T-helper 1 cell (primary cell): ENCODE measurements at places on chromosomes 1 and 21.

DNA sequence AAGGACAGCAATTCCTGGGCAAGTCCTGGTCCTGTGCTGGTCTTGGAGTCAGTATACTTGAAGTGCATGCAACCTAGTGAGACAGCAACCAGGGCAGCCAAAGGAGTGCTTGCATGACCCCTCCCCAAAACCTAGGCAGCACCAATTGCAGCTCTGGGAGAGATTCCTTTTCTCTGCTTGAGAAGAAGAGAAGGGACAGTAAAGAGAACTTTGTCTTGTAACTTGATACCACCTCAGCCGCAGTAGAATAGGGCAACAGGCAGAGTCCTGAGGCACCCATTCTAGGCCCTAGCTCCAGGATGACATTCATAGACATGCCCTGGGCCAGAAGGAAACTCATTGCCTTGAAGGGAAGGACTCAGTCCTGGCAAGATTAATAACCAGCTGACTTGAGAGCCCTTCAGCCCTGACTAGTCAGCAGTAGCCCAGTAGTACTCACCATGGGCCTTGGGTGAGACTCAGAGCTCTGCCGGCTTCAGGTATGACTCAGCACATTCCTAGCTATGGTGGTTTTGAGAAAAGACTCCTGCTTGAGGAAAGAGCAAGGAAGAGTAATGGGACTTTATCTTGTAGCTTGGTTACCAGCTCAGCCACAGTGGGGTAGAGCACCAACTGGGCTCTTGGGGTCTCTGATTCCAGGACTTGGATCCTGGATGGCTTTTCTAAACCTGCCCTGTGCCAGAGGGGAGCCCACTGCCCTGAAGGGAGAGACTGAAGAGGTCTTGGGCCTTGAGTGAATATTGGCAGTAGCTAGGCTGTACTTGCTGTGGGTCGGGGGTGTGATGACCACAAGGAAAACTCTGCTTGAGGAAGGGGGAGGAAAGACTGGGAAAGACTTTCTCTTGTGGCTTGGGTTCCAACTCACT, 51.7 kb upstream of the ACADM start:
- no peak for DNase-seq

- no peak for DNase-seq
Observed at GRCh38 chr21:38188037-38188436, 68.8 kb upstream of the KCNJ15 start.

GRCh38 chr1:117366177-117367045, 838 bp upstream of the MAN1A2 start:
- peak; percentile 84 for DNase-seq

GRCh38 chr21:33751120-33751519, 108.8 kb downstream of the ITSN1 start:
- DNase-seq, result no peak

GRCh38 chr1:18693256-18694098, 62.8 kb downstream of the PAX7 start:
- DNase-seq, result no peak

- no peak for DNase-seq
Observed at GRCh38 chr1:218347723-218348627, 2.8 kb downstream of the TGFB2 start.

GRCh38 chr1:209721323-209721722, 16.7 kb downstream of the HSD11B1 start:
- DNase-seq, result no peak

DNA sequence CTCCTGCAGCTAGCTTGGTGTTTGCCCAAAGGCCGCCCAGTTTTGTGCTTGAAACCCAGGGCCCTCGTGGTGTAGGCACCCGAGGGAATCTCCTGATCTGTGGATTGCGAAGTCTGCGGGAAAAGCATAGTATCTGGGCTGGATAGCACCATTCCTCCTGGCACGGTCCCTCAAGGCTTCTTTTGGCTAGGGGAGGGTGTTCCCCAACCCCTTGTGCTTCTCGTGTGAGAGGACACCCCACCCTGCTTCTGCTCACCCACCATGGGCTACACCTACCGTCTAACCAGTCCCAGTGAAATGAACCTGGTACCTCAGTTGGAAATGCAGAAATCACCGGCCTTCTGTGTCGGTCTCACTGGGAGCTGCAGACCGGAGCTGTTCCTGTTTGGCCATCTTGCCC, 403.5 kb downstream of the USP25 start:
- DNase-seq, result no peak

DNA sequence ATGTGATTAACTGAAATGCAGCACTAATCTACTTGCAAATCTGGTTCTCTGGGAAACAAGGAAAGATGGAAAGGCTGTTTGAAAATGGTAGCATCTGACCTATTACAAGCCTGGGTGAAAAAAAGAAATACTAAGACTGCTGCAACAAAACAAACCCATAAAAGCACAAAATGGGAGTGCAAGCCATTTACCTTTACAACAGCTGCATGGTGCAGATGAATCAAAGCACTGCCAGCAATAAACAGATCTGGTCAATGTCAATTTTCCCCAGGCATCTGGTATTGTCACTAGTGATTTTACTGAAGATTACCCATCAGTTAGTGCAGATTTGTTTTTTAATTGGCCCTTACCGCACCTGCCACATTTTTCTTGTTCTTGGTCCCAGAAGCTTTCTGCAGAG, 1341.7 kb downstream of the PLA2G4A start:
- DNase-seq, result no peak

DNA sequence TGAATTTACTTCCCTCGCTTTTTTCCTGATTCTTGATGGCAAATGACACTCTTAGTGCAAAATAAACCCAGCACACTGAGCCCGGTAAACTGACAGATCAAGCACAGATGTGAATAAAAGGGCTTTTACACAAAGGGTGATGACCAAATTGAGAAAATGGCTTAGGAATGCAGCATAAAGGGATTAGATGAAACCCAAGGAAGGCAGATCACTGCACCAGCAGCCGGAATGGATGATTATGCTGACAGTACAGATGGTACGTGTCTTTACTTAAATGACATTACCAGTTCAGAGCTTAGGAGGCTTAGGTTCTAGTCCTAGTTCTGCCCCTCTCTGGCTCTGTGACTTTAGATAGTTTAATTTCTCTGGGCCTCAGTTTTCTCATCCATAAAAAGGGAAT, 12.0 kb downstream of the PKP1 start:
- no peak for DNase-seq

GRCh38 chr1:225695578-225696337, 42.8 kb upstream of the ENAH start:
- DNase-seq, result no peak

DNA sequence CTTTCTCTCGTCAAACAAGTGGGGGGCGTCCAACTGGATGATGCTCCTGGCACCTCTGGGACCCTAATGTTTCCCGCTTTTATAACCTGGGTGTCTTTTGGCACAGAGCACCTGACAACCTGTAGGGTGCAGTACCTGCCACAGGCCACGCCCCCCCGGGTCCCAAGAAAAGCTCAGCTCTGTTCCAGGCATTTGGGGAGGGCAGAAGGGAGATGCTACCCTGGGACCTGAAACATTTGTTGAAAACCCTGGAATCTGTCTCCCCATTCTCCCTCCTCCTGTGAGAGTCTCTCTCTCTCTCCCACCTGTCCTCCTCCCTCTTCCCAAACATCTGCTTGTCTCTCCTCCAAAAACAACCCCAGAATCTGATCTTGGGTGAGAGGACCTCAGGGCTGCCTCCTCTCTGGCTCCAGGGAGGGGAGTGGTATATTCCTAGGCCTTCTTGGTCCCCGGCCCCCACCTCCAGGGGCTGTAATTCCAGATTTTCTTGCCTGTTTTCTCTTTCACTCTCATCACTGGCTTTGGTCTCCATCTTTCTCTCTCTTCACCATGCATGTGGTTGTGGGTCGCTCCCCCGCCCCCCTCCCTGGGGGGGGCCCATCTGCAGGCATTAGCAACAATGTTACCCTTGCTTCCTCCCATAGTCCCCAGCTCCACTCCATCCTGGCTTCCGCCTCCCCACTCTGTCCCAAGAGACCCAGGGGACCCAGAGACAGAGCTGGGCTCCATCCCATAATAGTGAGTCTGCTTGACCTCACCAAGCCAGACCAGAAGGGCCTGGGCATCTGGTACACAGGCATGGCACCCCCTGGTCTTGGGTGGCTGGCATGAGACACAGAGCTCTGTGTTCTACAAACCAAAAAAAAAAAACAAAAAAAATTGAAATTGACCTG, 4.1 kb downstream of the AHDC1 start:
- no peak for DNase-seq

GRCh38 chr1:17949511-17949910, 158.1 kb upstream of the IGSF21 start:
- DNase-seq, result no peak

- DNase-seq, result no peak
Observed at GRCh38 chr21:33078907-33079582, 9.1 kb downstream of the OLIG1 start.

GRCh38 chr1:14759843-14760242, 161.4 kb downstream of the KAZN start:
- DNase-seq, result no peak

- no peak for DNase-seq
Observed at GRCh38 chr21:42478504-42478903, 17.5 kb downstream of the RSPH1 start.

DNA sequence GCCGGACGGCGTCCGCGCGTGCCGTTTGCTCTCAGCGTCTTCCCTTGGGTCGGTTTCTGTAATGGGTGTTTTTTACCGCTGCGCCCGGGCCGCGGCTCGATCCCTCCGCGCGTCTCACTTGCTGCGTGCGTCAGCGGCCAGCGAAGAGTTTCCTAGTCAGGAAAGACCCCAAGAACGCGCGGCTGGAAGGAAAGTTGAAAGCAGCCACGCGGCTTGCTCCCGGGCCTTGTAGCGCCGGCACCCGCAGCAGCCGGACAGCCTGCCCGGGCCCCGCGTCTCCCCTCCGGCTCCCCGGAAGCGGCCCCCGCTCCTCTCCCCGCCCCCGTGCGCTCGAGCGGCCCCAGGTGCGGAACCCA, 159.8 kb downstream of the RUNX1 start:
- peak; percentile 38 for DNase-seq

DNA sequence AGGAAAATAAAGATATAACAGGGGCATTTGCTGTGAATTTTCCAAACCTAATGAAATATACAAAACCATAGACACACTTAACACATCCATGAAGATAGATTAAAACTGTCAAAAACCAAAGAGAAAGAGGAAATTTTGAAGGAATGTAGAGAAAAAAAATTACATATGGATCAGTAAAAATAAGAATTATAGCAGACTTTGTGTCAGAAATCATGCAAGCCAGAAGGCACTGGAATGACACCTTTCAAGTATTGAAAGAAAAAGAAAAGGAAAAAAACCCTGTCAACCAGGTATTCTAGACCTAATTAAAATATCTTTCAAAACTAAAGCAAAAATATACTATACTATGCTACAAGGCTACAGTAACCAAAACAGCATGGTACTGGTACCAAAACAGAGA, 125.8 kb upstream of the PALMD start:
- no peak for DNase-seq

DNA sequence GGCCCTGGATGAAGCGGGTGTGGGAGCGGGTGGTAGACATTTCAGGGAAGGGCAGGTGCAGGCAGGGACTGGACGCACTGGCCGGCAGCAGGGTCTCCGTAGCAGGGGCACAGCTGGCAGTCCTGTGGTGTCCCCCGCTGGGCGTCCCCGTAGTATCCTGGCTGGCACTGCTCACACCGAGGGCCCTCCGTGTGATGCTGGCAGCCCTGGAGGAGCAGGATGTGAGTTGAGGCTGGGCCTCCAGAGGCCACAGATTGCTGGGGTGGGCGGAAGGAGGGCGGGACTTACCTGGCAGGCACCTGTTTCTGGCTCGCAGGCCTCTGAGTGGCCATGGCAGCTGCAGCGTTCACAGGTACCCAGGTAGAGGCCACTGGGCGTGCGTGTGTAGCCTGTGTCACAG, 62.3 kb downstream of the LDLRAD2 start:
- DNase-seq, result no peak

DNA sequence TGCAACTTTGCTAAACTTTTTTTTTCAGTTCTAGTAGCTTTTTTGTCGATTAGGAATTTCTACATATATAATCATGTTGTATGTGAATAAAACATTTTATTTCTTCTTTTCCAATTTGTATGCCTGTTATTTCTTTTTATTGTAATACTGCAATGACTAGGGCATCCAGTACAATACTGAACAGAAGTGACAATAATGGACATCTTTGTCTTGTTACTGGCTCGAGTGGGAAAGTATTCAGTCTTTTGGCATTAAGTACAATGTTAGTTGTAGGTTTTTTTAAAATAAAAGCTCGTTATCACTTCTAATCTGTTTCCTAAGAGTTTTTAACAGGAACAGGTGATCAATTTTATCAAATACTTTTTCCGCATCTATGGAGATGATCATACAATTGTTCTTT, 9.8 kb downstream of the STPG1 start:
- no peak for DNase-seq

DNA sequence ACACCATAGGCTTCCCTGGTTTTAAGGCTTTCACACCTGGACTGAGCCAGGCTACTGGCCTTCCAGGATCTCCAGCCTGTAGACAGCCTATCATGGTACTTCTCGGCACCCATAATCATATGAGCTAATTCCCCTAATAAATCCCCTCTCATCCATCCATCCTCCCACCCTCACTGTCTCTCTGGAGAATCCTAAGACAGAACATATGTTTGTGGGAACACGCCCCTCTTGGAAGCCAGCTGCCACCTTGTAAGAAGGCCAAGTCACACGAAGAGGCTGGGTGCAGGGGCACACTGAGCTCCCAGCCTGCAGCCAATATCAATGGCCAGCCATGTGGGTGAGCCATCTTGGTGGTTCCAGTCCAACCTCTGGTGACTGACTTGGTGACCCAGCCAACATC, 7.4 kb downstream of the CLCC1 start:
- no peak for DNase-seq

DNA sequence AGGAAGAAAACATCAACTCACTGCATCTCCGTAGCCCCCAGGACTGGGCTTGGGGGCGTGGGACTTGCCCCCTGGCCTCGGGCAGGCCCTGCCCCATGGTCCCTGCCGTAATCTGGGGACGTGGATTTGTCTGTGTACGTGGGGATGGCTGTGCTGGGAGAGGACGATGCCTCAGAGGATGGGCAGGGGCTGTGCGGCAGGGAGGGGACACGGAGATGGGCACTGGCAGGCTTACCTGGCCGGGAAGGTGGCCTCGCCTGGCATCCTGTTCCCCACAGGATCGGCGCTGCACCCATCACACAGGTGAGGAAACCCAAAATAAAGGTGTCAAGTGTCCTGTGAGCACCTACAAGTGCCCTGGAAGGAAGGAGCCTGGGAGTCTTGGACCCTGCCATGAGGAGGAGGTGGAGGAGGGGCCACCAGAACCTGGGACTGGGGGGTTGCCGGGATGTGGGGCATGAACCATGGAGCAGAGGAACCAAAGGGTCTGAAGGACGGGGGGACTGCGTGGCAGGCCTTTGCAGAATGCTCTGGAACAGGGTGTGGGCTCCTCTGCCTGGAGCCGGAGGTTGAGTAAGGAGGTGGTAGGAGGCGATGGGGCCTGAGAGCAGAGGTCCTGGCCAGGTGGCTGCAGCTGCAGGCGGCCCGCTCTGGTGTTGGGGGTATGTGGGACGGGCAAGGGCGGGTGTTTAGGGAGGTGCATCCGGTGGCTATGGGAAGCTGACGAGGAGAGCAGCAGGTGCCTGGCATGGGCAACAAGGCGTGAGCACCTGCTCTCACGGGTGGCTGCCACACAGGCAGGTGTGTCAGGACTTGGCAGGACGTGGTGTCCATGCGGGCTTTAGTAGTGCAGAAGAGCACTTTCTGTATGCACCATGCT, 27.8 kb upstream of the LRRC3 start:
- no peak for DNase-seq

GRCh38 chr21:36522219-36522808, 42.4 kb upstream of the CLDN14 start:
- DNase-seq, result no peak

- DNase-seq, result no peak
Observed at GRCh38 chr1:73813716-73814115, 384.3 kb downstream of the LRRIQ3 start.
